ENCODE measurements at places on chromosomes 2 and 18.

DNA sequence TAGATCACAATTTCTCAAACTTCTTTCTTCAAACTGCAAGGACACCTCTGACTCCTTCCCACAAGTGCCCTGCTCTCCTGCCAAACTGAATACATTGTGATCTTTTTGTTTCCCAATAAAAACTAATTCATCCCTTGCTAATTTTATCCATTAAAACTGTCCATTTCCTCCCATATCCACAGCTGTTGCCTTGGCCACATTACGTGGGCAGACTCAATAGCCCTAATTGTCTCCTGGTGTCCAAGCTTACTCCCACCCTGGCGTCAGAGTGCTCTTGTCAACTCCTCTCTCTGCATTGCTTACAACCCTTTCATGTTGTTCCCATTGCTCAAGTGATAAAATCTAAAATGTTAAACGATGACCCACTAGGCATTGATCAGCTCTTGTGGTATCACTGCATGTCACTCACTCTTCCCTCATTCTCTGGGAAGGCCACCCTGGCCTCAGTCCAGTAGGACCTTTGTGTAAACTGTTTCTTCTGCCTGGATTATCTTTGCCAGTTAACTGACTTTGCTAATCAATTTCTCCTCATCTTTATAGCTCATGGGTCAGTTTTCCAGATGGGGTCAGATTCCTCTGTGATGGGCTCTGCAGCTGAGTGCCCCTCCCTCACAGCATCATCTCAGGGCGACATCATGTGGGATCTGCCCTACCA is 525.0 kb downstream of the SLC4A3 start:
- DNase-seq = no peak

GRCh38 chr2:217095511-217096205 is 235.8 kb upstream of the TNP1 start:
- no peak for DNase-seq

- DNase-seq = no peak
These were observed 144.7 kb downstream of the LYPD6B start for GRCh38 chr2:149183187-149183586.

DNA sequence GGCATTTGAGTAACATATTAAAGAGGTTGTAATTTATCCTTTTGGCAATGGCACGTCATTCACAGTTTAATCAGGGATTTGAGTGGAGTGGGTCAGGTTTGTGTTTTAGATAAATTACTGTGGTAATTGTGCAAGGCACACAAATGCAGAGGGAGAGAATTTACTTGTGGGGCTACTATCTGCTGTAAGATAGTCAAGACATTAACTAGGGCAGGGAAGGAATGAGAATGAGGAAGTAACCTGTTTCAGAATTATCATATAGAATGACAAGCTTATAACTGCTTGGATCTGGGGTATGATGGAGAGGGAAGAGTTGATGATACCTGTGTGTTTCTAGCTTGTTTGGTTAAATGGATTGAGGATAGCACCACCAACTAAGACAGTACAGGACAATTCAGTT is 58.9 kb upstream of the ZSWIM2 start:
- DNase-seq = no peak
